Prostate gland (tissue), 2 donors: ENCODE measurements at places on chromosomes 12 and 14.

DNA sequence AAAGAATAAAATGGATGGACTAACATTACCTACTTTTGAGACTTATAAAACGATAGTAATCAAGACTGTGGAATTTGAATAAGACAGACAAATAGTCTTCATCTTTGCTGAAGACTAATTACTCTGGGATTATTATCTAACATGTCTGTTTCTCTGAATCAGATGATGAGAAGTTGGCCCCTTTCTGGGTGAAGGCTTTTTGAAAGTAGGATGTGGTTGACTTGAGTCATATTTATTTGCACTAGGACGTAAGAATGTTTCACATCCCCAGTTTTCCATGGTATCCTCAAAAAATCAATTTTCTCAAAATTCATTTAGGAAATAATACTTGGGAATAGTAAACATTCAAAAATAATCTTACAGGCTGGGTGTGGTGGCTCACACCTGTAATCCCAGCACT is 31.8 kb downstream of the PKP2 start:
- no peaks in the 10 kb centered on the region for H3K27me3 ChIP-seq
- H3K27ac ChIP-seq = no peak overlapping the region
- H3K4me1 ChIP-seq = no peaks in the 10 kb centered on the region
- H3K36me3 ChIP-seq = no peaks in the 10 kb centered on the region
- no peak overlapping the region for H3K4me3 ChIP-seq
- DNase-seq = no peak

DNA sequence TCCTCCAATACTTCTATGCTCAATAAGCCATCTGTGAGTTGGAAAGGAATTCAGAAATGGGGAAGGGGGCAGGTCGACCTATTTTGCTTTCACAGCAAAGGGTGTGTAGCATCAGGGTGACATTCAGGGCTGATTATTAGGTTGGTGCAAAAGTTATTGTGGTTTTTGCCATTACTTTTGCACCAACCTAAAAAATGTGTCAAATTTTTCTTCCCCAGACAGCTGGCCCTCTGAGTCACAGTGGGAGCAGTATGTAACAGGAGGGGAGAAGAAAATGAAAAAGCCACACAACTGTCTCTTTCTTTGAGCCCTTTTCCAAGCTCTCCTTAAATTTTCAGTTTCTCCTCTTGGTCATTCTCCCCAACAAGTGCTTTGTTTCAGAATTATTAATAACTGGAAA is 47.1 kb upstream of the GZMB start:
- no peaks in the 10 kb centered on the region for H3K36me3 ChIP-seq
- DNase-seq = no peak
- no peaks in the 10 kb centered on the region for H3K27me3 ChIP-seq
- no peaks in the 10 kb centered on the region for H3K4me1 ChIP-seq
- H3K4me3 ChIP-seq = no peak overlapping the region

- H3K4me3 ChIP-seq = no peak overlapping the region
- H3K4me1 ChIP-seq = no peaks in the 10 kb centered on the region
- H3K27ac ChIP-seq = no peak overlapping the region
- no peaks in the 10 kb centered on the region for H3K36me3 ChIP-seq
- DNase-seq = no peak
- H3K27me3 ChIP-seq = no peaks in the 10 kb centered on the region
These were observed 17.7 kb downstream of the FAM222A start for GRCh38 chr12:109731231-109731731.

DNA sequence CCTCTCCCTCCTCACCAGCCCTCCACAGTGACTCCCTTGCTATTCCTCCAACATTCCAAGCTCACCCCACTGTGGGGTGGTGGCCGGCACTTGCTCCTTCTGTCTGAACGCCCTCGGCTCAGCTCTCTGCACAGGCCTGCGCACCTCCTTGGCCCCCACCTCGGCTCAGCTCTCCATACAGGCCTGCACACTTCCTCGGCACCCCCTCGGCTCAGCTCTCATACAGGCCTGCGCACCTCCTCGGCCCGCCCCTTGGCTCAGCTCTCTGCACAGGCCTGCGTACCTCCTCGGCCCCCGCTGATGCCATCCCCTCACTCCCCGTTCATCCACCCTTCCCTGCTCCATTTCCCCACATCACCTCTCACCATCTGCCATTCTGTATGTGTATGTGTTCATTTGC is 332.7 kb upstream of the FKBP4 start:
- H3K4me1 ChIP-seq = no peaks in the 10 kb centered on the region
- no peak for DNase-seq
- H3K36me3 ChIP-seq = peaks cover 3% of the 10 kb centered on the region
- H3K27ac ChIP-seq = no peak overlapping the region
- no peaks in the 10 kb centered on the region for H3K27me3 ChIP-seq
- H3K4me3 ChIP-seq = no peak overlapping the region

- no peaks in the 10 kb centered on the region for H3K27me3 ChIP-seq
- H3K36me3 ChIP-seq = no peaks in the 10 kb centered on the region
- H3K4me1 ChIP-seq = no peaks in the 10 kb centered on the region
- no peak overlapping the region for H3K4me3 ChIP-seq
- H3K27ac ChIP-seq = no peak overlapping the region
These were observed 148.9 kb upstream of the MAX start for GRCh38 chr14:65251213-65251612.

GRCh38 chr12:106883426-106883825 is 72.3 kb upstream of the TMEM263 start:
- no peaks in the 10 kb centered on the region for H3K27me3 ChIP-seq
- no peak overlapping the region for H3K27ac ChIP-seq
- no peaks in the 10 kb centered on the region for H3K4me1 ChIP-seq

GRCh38 chr12:10965476-10965875 is 21.2 kb downstream of the TAS2R50 start:
- no peaks in the 10 kb centered on the region for H3K36me3 ChIP-seq
- H3K4me3 ChIP-seq = no peak overlapping the region
- H3K27ac ChIP-seq = no peak overlapping the region
- no peaks in the 10 kb centered on the region for H3K4me1 ChIP-seq
- no peak for DNase-seq

DNA sequence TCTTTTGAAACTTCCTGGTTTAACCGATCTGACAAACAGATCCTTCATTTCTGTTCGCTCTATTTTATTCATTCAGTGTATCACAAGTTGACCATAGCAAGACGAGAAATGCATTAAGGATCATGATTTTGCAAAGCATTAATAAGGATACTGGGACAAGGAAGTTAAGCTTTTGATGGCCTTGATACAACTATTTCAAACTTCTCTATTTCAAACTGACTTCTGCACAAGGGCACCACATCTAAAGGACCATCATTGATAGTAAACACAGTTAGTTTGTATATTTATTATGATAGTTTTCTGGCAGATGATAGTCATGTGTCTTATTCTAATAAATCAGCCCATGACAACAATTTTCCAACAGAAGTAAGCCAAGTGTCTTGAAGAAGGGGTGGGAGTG is 25.8 kb upstream of the PLXNC1 start:
- H3K27ac ChIP-seq = no peak overlapping the region
- DNase-seq = no peak
- no peaks in the 10 kb centered on the region for H3K36me3 ChIP-seq
- H3K4me1 ChIP-seq = no peaks in the 10 kb centered on the region
- no peak overlapping the region for H3K4me3 ChIP-seq

GRCh38 chr12:108802101-108802961 is 55.1 kb downstream of the SSH1 start:
- no peaks in the 10 kb centered on the region for H3K27me3 ChIP-seq
- H3K4me3 ChIP-seq = no peak overlapping the region
- no peaks in the 10 kb centered on the region for H3K4me1 ChIP-seq
- peaks cover 7% of the 10 kb centered on the region for H3K36me3 ChIP-seq
- no peak for DNase-seq
- peak overlapping the region; percentile 67 for H3K27ac ChIP-seq

GRCh38 chr12:47237751-47238211 is 158.0 kb upstream of the AMIGO2 start:
- H3K4me3 ChIP-seq = no peak overlapping the region
- no peaks in the 10 kb centered on the region for H3K27me3 ChIP-seq
- no peak for DNase-seq
- no peaks in the 10 kb centered on the region for H3K4me1 ChIP-seq

- H3K27me3 ChIP-seq = no peaks in the 10 kb centered on the region
- no peak overlapping the region for H3K27ac ChIP-seq
- H3K4me1 ChIP-seq = no peaks in the 10 kb centered on the region
- DNase-seq = no peak
- no peaks in the 10 kb centered on the region for H3K36me3 ChIP-seq
- no peak overlapping the region for H3K4me3 ChIP-seq
These were observed 39.9 kb downstream of the DNAI7 start for GRCh38 chr12:25155022-25155576.

DNA sequence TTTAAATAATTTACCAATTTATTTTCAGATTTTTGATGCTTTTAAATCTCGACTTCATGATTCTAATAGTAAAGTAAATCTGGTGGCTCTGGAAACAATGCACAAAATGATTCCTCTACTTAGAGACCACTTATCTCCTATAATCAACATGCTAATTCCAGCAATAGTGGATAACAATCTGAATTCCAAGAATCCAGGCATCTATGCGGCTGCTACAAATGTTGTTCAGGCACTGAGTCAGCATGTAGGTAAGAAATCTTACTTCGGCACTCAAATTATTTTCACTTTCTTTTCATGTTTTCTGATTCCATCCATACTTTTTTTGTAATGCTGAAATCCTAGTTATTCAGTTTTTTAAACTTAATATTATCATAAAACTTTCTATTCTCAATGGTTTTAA is 15.5 kb upstream of the PRPF39 start:
- no peak overlapping the region for H3K4me3 ChIP-seq
- no peaks in the 10 kb centered on the region for H3K4me1 ChIP-seq
- no peaks in the 10 kb centered on the region for H3K27me3 ChIP-seq
- no peak for DNase-seq
- no peaks in the 10 kb centered on the region for H3K36me3 ChIP-seq

DNA sequence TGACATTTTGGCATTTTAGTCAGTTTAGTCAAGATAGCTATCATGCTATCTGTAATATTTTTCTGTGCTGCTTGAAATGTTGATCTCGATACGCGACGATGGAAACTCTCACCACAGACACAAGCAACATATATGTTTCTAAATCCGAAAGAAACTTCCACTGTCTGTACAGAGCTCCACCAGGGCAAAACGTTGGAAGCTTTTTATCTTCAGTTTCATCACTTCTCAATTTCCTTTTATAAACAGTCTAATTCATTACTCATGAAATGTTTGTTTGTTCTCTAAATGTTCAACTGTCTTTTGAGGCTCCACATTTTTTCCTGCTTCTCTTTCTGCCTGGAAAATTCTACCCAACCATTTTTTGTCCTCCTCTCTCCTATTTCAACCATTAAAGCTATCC is 737.6 kb downstream of the SLC16A7 start:
- no peaks in the 10 kb centered on the region for H3K4me1 ChIP-seq
- no peak for DNase-seq

GRCh38 chr12:98002887-98003493 is 512.4 kb upstream of the TMPO start:
- H3K36me3 ChIP-seq = no peaks in the 10 kb centered on the region
- H3K27ac ChIP-seq = no peak overlapping the region
- H3K4me1 ChIP-seq = no peaks in the 10 kb centered on the region
- H3K4me3 ChIP-seq = no peak overlapping the region
- no peaks in the 10 kb centered on the region for H3K27me3 ChIP-seq

- no peaks in the 10 kb centered on the region for H3K4me1 ChIP-seq
- DNase-seq = no peak
- H3K27ac ChIP-seq = no peak overlapping the region
- H3K4me3 ChIP-seq = no peak overlapping the region
These were observed 63.2 kb upstream of the SFSWAP start for GRCh38 chr12:131647667-131648066.

- H3K4me1 ChIP-seq = no peaks in the 10 kb centered on the region
- H3K36me3 ChIP-seq = no peaks in the 10 kb centered on the region
- H3K4me3 ChIP-seq = no peak overlapping the region
These were observed 2.0 kb upstream of the SLC2A3 start for GRCh38 chr12:7937833-7938506.

GRCh38 chr14:106792543-106792942 is 1266.2 kb downstream of the TMEM121 start:
- no peaks in the 10 kb centered on the region for H3K27me3 ChIP-seq
- H3K4me3 ChIP-seq = no peak overlapping the region
- no peaks in the 10 kb centered on the region for H3K4me1 ChIP-seq
- no peaks in the 10 kb centered on the region for H3K36me3 ChIP-seq
- H3K27ac ChIP-seq = no peak overlapping the region

GRCh38 chr14:61471297-61472005 is 150.1 kb downstream of the PRKCH start:
- no peak overlapping the region for H3K4me3 ChIP-seq
- H3K36me3 ChIP-seq = no peaks in the 10 kb centered on the region
- no peak for DNase-seq
- H3K27ac ChIP-seq = peak overlapping the region; percentile 21
- no peaks in the 10 kb centered on the region for H3K27me3 ChIP-seq

GRCh38 chr12:94269316-94269999 is 121.1 kb downstream of the PLXNC1 start:
- H3K36me3 ChIP-seq = no peaks in the 10 kb centered on the region
- no peaks in the 10 kb centered on the region for H3K27me3 ChIP-seq
- H3K27ac ChIP-seq = no peak overlapping the region

GRCh38 chr12:47837190-47838171 is 17.8 kb upstream of the HDAC7 start:
- peak; percentile 66 for DNase-seq
- no peaks in the 10 kb centered on the region for H3K36me3 ChIP-seq
- H3K27ac ChIP-seq = no peak overlapping the region
- H3K4me1 ChIP-seq = no peaks in the 10 kb centered on the region
- no peak overlapping the region for H3K4me3 ChIP-seq
- H3K27me3 ChIP-seq = no peaks in the 10 kb centered on the region

GRCh38 chr12:132354982-132355680 is 25.7 kb upstream of the GALNT9 start:
- peaks cover 2% of the 10 kb centered on the region for H3K27me3 ChIP-seq
- no peaks in the 10 kb centered on the region for H3K36me3 ChIP-seq
- H3K4me3 ChIP-seq = no peak overlapping the region
- DNase-seq = no peak
- no peak overlapping the region for H3K27ac ChIP-seq

DNA sequence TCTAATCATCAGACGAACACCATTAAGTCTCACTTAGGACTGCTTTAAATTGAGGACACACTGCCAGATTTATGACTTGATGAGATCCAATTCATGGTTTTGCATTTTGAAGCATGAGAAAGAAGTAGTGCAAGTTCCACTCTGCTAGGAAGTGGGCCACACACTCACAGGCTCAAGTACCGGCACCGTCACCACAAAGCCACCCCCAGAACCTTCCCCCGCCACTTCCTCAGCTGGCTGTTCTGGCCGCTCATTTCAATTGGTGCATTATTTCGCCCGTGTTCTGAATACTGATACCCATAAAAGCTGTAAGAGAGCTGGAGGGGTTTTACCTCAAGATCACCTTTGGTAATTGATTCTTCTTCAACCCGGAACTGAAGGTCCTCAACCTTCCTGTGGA is 70.1 kb downstream of the CLIP1 start:
- H3K27ac ChIP-seq = no peak overlapping the region
- H3K27me3 ChIP-seq = no peaks in the 10 kb centered on the region
- H3K4me1 ChIP-seq = no peaks in the 10 kb centered on the region
- H3K4me3 ChIP-seq = no peak overlapping the region
- DNase-seq = no peak
